ENCODE measurements at places on chromosomes 7 and 10. TPM values are rescaled to one million over a fixed set of nuclear protein-coding genes. Genes with fewer than 3 reads are reported as not detected.

GRCh38 chr10:119312241-119312640 lies 104.9 kb downstream of the GRK5 start:
- no peaks in the 10 kb centered on the region for H3K36me3 ChIP-seq
- no peaks in the 10 kb centered on the region for H3K27me3 ChIP-seq
- H3K4me1 ChIP-seq, result peaks cover 85% of the 10 kb centered on the region
- H3K4me3 ChIP-seq, result no peak overlapping the region
- DNase-seq, result no peak

GRCh38 chr7:43700059-43700501 lies 29.2 kb downstream of the COA1 start:
- H3K4me1 ChIP-seq, result no peaks in the 10 kb centered on the region
- H3K27me3 ChIP-seq, result no peaks in the 10 kb centered on the region
- H3K4me3 ChIP-seq, result peak overlapping the region; percentile 39
- no peaks in the 10 kb centered on the region for H3K36me3 ChIP-seq
- H3K27ac ChIP-seq, result no peak overlapping the region

DNA sequence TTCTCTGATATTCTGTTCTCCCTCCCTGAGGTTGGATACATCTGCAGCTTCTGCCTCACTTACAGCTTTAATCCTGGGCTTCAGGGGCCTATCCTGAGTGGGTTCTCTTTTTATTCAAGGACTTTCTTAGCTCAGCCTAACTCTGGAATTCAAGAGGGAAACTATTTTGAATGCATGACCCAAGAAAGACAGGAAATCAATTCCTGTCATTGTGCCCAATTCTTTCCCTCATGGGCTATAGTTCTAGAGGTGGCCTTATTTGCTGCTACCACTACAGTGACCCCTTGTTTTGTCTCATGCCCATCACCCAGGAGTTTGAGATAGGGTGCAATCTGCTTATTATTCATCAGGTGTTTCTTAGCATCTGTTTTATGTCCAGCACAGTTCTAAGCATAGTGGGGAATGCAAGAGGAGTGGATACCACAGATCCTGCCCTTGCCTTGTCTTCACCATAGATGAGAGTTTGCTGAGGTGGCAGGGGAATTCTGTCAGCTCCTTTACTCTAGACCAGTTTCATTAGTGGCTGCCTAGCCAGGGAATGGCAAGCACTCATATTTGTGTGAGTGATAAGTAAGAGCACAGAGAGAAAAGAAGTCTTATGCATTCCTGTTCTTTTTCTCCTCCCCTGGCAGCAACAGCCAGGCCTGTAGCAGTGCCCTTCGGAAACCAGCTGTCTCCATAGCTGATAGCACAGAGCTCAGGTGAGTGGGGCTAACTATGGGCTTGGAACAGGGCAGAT lies 19.4 kb downstream of the STRIP2 start:
- DNase-seq, result no peak
- no peak overlapping the region for H3K27ac ChIP-seq
- H3K4me3 ChIP-seq, result no peak overlapping the region
- no peaks in the 10 kb centered on the region for H3K36me3 ChIP-seq
- no peaks in the 10 kb centered on the region for H3K4me1 ChIP-seq

OR13A1 gene
- total RNA-seq, result not detected

Data from ascending aorta (tissue), 2 donors.